Choroid plexus epithelial cell (primary cell): ENCODE measurements at places on chromosomes 2 and 18.
A peak's percentile ranks its signal among the peaks of the same experiment; 100 is the strongest.

DNA sequence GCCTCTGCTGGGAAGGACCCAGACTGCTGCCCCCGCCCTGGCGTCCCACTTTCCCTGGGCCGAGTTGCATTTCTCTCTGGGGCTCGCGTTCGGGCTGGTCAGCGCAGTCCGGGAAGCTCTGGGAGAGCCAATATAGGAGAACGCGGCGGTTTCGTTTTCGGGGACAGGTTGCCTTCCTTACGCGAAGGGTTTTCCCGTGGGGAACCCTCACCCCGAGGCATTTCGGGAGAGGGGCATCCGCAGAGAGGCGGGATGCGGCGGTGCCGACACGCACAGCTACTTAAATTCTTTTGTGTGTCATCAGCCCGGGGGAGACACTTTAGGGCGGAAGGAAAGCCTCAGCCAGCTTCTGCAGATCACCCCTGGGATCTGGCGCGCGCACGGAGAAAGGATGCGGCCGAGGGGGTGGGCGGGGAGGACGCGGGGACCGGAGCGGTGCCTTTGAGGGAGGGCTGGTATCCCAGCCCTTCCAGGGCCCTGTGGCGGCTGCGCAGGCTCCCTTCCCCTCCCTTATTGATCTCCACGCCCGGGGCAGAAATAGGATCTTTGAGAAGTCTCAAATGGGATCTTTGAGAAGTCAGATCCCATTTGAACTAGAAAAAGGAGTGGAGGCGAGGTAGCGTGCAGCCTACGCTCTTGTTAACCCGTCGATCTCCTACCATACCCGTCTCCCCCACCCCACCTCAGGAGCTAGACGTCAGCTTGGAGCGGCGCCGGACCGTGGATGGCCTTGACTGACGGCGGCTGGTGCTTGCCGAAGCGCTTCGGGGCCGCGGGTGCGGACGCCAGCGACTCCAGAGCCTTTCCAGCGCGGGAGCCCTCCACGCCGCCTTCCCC, 1.2 kb downstream of the GATA6 start:
- peak; percentile 80 for DNase-seq

- no peak for DNase-seq
Observed at GRCh38 chr2:120828829-120829632, 93.4 kb downstream of the GLI2 start.

DNA sequence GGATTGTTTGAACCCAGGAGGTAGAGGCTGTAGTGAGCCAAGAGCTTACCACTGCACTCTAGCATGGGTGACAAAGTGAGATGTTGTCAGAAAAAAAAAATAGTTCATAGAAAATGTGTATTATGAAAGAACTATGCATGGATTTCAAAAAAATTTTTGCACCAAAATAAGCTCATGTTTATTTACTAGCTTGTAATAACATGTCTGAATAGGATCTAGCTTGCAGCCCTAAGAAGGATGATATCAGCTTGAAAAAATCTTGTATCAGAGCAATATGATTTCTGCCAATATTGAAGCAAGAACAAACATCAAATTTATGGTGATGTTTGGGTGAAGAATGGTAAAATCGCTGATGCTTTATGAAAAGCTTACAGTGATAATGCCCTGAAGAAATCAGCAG, 97.0 kb upstream of the RFX8 start:
- no peak for DNase-seq

- no peak for DNase-seq
Observed at GRCh38 chr2:18820966-18821365, 231.6 kb upstream of the NT5C1B start.

- peak; percentile 1 for DNase-seq
Observed at GRCh38 chr2:139099721-139100120, 319.5 kb upstream of the NXPH2 start.

GRCh38 chr2:72106978-72107377, 40.7 kb downstream of the CYP26B1 start:
- DNase-seq, result no peak

DNA sequence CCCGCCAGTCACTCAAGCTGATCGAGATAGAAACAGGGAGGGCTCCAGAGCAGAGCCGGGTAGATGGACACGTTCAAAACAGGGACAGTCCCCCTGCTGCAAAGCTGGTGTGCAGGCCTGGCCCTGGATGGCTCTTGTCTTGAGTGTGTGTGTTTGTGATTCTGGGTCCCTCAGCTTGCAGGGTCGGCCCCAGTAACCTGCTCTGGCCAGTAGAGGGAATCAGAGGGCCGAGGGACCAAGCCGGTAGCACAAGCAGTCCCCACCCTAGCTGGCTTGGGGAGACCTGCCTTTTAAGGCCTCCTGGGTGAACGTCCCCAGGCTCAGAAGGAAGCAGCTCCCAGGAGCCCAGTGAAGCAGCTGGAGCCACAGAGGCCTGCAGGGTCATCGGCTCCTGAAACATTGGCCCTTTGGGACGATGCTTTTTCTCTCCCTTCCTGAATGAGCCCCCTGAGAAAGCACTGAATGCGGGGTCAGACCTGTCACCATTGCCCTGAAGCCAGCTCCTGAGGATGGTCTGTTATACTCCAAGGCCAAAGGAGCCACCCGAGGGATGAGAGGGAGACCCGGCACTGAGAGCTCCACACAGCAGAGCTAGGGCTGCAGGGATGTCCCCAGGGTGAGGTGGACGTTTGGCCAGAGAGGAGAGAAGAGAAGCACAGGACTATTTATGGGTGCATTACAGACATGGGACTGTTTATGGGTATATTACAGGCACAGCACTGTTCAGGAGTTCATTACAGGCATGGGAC, 15.4 kb upstream of the MLPH start:
- DNase-seq, result peak; percentile 80

DNA sequence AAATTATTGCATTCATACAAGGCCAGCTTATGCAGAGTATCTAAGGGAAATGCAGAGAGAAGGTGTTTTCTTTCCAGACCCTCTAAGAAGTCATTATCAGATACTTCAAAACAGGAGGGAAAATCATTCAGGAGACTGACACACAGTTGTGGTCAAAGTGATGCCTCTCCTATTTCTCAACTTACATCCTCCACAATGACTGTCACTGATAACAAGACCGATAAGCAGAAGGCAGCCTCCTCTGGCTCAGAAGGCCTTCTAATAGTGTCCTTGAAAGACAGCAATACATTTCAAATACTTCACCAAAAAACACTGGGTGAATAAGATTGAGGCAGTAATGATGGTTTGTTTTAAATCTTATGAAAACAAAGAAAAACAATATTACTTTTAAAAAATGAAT, 199.7 kb downstream of the PIEZO2 start:
- no peak for DNase-seq

DNA sequence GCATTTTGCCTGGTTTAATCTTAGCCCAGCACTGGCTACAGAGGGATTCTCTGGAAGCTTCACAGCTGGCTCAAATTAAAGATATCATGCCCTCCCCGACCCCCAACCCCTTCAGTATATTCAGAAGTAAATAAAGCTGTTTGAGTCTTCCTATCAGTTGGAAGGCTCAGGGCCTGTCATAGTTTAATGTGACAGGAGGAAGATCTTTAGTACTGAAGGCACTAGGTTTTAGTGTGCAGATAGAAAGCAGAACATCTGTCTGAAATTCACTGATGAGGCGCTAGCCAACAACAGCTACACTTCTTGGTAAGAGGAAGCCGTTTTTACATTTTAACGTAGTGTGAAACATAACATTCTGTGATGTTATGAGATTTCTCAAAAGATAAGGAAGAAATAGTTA, 969.1 kb upstream of the CDH2 start:
- DNase-seq, result no peak

GRCh38 chr18:57518533-57518932, 68.0 kb downstream of the FECH start:
- DNase-seq, result no peak

GRCh38 chr2:8576525-8577167, 105.2 kb upstream of the ID2 start:
- DNase-seq, result no peak

DNA sequence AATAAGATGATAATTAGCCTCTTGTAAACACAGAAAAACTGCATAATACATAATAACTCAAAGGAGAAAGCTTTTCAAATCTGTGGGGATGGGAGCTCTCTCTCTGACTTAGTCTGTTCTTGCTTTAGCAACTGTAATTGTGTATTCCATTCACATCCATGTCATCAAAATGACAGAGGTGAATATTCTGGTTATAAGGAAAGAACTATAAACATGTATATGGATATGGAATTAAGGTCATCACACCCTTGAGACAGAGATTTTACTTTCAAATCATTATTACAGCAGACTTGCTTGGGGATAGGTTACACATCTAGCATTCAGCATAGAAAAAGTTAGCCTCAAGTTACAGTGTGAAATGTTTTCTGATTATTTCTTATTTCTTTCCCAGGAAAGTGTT, 497.7 kb downstream of the LRP1B start:
- no peak for DNase-seq

DNA sequence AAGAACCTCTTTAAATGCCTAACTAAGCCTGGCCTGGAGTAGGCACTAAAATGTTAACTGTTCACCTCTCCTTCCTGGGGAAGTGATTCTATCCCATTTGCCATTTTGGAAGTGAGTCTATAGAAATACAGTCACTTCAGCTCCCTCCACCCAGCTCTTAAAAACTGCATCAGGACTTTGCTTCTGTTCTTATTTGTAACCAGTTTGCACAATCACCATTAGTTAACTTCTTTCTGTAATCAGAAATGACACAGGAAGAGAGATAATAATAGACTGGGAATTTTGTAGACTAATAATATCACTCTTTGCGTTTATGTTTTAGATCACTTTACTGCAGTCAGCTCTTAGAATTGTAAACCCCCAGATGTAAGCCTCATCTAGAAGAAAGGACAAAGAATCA, 16.0 kb upstream of the MARCO start:
- DNase-seq, result no peak

- DNase-seq, result peak; percentile 92
Observed at GRCh38 chr2:160970052-160970965, 189.9 kb upstream of the TANK start.

GRCh38 chr2:19357402-19358241, 801 bp downstream of the OSR1 start:
- DNase-seq, result peak; percentile 58

DNA sequence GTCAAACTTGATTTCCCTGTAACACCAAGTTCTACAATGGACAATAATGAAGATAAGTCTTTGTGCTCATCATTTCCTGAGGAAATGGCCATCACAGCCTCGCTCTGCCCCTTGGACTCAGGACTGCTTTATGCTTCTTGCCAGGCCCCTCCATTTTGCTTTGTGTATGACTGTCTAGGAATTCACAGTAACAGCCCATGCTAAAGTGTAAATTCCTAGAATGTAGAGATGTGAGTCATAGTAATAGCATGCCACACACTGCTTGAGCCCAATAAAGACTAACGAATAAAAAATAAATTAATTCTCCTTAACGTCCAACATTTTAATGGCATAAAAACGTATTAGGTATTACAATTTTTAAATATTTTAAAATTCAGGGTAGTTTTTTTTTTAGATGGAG, 226.5 kb downstream of the PID1 start:
- DNase-seq, result peak; percentile 62
